BE2C (cell line): ENCODE measurements at places on chromosomes 2 and 18.

DNA sequence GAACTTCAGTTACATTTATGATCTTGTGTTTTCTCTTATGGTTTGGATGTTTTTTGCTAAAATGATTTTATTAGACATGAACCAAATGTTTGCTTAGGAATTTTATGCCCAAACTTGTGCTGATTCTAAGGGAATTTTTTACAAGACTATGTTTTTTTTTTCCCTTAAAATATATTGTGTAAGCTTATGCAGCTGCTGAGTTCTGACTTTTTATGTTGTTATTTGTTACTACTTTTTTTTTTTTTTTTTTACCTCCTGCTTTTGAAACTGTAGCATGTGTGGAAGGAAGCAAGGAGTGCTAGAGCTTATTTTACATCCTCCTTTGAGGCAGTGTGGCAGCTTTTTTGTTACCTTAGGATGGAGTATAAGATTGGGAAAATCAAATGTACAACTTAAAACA is 6.0 kb upstream of the DNAH7 start:
- DNase-seq: no peak

DNA sequence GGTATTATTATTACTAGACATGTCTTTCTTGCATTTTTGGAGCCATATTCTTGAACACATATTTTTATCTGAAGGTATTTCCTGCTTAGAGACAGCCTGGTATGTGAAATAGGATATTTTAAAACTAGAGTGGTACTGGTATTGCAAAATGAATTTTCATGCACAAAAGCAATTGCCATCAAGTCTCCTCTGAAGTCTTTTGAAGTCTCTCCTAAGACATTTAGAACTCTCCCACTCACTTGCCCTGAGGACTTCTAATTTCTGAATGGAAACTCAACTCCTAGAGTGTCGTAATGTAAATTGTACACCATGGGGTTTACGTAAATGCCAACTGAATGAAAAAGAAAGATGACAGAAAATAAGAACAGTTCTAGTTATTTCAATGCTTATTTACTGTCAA is 967.0 kb downstream of the DCDC2C start:
- DNase-seq: no peak

- DNase-seq: no peak
Observed at GRCh38 chr2:75408771-75409170, 152.0 kb downstream of the EVA1A start.

DNA sequence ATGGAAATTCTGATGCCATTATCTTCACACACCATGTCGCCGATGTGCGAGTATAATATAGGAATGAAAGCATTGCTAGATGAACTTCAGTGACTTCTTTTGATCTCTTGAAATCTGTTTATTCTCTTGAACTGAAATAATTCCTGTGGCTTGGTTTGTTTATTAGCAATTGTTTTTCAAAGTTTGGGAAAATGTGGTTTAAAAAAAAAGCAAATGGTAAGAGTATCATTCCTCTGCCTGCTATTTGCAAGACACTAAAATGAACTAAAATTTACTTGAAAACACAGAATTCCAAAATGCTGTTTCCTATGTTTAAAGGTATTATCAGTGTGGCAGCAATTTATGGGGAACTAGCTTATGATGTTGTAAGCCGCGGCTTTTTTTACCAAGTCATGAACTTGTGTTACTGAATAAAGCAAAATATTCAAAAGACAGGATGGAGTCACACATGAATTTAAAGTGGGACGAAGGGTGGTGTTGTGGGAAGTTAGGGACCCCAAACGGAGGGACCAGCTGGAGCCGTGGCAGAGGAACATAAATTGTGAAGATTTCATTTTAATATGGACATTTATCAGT is 96.4 kb downstream of the COLEC12 start:
- no peak for DNase-seq

DNA sequence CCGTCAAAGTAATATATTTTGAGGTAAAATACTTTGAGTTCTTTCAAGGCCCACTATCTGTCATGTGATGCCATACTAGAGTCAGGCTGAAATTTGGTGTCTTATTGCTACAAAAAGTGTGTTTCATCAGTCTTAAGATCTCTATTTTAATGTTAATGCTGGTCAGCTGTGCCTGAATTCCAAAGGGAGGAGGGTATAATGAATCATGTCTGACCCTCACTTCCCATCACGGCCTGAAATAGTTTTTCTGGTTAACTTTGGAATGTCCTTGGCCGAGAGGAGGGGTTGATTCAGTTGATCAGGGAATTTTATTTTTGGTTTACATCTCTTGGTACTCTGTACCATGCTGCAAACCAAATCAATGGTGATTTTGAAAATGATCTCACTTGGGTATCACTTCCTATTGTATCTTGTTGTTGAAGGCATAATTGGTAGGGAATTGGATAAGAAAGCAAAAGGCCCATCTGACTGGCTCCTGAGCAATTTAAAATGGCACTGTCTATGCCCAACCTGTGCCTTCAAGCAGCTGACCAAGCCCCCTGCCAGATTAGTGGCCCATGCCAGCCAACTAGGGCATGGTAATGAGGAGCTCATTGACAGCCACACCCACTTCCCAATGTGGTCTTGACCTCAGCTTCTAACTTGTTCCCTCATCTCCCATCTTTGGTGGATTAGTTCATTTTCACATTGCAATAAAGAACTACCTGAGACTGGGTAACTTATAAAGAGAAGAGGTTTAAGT is 6.1 kb upstream of the SLC35F5 start:
- no peak for DNase-seq

DNA sequence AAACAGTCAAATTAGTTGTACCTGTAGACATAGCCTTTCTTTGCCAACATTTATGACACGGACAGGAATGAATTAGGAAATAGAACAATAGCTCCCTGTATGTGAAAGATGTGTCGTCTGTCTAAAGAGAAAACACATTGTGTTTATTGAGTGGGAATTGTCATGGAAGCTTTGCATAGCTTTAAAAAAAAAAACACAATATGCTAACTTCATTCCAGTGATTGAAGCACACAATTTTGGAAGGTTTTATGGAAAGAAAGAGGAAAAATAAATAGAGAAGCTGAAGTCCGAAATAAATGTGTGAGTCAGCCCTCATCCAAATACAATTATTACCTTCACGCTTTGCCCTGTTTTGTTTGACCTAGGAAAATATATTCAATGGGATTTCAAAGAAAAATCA is 1095.7 kb downstream of the TSN start:
- no peak for DNase-seq

DNA sequence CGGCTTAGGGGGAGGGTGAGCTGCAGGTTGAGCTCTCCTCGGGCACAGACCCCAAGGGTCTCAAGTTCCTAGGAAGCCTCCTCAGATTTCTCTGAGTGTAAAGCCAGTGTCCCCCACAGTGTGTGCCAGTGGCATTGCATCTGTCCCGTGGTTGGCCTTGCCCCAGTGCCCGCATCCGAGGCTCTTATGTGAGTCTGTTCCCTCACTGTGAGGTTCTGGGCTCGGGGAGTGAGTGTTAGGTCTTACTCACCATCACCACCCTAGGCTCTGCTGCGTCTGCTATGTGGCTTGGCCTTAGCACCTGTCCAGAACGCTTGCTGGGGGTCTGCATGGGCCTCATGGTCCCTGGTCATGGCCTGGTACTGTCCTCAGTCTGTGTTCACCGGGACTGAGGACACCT is 88.7 kb upstream of the PXDN start:
- no peak for DNase-seq

DNA sequence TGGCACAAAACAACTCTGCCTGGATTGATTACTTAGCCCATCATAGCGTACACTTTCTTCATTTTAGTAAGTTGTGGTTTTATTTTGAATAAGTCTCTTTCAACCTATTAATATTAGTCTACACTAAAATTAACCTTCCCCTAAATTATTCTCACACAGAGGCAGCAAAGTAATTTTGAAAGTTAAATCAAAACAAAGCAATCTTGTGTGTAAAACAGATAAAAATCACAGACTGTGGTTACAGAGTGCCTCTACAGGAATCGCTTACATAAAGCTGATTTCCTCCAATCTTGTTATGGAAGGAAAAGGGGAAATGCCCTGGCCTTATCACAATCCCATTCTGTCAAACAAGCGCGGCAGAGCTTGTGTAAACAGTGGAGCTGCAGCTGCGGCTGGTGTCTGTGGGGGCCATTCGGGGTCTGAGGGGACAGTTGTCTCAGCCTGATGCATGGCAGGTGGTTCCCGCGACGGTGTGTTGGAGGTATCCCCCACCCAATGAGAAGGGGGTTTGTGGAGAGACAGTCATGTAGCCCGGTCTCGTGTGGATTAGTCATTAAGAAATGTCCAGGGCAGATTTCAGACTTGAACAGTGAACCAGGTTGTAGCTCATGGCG is 42.1 kb downstream of the BCL2L11 start:
- DNase-seq: peak; percentile 17

GRCh38 chr2:154240316-154240715 is 368.6 kb downstream of the GALNT13 start:
- DNase-seq: no peak

- DNase-seq: no peak
Observed at GRCh38 chr18:44954257-44954656, 273.6 kb downstream of the SETBP1 start.

DNA sequence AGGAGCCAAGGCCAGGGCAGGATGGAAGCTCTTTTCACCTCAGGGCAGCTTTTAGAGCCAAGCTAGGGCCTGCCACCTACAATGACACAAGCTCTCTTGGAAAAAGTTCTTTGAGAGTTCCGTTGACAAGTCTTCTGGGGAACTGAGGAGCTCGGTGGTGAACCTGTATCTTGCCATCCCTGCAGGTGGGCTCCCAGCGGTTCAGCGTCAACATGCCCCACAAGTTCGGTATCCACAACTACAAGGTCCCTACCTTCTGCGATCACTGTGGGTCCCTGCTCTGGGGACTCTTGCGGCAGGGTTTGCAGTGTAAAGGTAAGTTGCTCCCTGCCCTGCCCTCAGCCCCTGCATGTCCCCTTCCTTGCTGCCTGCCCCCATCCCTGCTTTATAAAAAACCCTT is 312.8 kb upstream of the EPAS1 start:
- no peak for DNase-seq

DNA sequence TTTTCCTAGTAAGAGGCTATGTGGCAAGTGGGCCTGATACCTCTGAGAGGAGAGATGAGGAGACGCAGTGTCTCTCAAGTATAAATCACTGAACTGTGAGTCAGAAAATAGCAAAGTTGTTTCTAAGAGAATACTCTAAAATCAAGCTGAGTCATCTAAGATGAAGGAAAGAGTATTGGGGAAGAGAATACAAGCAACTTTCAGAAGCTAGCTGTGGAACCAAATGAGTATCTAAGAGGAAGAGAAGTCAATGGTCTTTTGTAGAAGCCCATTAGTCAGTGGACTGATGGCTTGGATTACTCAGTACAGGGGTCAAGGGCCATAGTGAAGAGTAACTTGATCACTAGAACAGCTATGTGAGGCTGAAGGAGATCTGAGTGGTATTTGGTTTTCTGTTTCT is 2.7 kb upstream of the DCC start:
- no peak for DNase-seq

DNA sequence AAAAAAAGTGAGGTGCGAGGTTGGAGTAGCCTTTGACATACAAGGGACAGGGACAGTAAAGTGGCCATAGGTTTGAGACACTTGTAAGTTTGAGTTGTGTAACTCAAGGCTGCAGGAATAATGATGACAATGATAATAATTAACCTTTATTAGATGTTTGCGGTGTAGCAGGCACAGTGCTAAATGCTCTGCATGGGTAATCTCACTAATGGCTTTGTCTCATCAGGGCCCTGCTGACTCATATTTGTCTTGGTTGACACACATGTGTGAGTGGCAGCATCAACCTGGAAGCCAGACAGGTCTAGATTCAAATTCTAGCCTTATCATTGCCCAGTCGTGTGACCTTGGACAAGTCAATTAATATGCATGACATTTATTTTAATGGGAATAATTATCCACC is 126.2 kb downstream of the FSHR start:
- peak; percentile 2 for DNase-seq

- DNase-seq: no peak
Observed at GRCh38 chr2:113901943-113902342, 12.1 kb downstream of the ACTR3 start.

DNA sequence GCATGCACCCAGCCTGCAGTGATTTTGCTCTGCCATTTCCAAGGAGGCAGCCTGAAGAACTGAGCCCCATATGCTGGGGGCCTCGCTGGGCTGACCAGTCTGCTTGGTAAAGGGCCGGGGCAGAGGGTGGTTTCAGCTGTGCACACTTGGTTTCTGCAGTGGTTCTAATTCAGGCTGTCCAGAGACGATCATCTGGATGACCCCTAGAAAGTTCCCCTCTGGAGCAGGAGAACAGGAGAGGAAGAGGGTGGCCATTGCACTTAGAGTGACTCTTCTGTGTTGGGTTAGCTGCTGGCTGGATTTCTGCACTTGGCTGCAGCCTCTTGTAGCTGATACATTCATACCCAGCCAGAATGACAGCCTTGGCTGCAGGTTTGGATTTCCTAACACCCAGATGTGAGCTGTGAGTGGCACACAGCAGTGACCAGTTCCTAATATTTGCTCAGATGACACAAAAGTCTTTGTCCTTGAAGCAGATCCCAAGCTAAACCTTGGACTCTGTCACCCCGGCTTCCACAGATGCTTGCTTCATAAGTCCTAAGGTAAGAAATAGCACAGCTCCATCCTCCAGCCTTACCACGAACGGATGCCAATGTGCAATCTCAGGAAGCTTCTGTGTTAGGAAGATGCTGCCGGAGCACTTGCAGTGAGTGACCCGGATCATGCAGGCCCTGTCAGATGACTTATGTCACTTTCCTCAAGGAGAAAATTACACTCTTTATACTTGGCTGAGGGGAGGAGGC is 105.6 kb downstream of the HNRNPLL start:
- DNase-seq: no peak

GRCh38 chr18:9861157-9861556 is 24.6 kb upstream of the TXNDC2 start:
- no peak for DNase-seq

- DNase-seq: peak; percentile 91
Observed at GRCh38 chr2:33033606-33034081, 86.9 kb downstream of the LTBP1 start.

- DNase-seq: no peak
Observed at GRCh38 chr2:189719571-189719970, 43.0 kb downstream of the OSGEPL1 start.

DNA sequence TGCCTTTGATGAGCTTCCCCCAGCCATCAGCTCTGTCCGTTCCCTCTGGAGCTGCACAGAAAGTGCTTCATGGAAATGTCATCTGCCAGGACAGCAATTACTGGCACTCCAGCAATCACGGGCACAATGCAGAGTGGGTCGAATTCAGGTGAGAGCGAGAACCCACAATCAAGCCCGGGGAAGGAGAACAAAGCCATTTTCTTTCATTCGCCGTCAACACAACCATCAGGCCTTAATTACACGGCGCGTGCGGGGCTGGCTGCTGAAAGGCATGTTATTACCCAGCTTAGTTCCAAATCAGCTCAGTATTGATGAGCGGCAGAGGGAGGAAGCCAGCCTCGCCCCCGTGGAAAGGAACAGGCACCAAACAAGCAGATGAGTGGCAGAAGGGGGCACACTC is 143.9 kb downstream of the MYT1L start:
- DNase-seq: no peak

DNA sequence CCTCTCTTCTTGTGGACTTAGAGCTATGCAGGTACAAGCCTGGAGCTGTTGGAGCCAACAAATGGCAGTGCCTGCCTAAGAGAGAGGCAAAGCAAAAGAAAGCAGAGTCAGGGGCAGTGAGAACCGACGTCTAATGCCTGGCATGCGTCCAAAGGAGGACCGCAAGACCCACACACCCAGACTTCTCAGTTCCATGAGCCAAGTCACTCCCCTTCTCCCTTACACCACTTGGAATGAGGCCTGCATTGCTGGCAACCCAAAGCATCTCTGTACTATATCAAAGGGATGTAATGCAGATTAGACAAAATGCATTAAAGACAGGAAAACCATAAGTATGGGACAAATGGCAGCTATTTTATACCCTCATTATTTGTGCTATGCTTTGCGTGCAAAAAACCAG is 49.9 kb upstream of the RNU4ATAC start:
- peak; percentile 62 for DNase-seq
